ENCODE measurements at places on chromosomes 4 and X. TPM values are rescaled to one million over a fixed set of nuclear protein-coding genes. Genes with fewer than 3 reads are reported as not detected.

Gene SYN1
- not detected for total RNA-seq

Gene TMEM35A
- total RNA-seq, result 0.11 TPM

Gene EMCN
- not detected for total RNA-seq

Gene RHOXF2B
- total RNA-seq, result not detected

Gene PWWP3B
- total RNA-seq, result not detected

Gene HPGD
- total RNA-seq, result not detected

Gene SMS
- 116 TPM for total RNA-seq

Gene CSAG1
- total RNA-seq, result not detected

Gene LRRC66
- total RNA-seq, result 0.29 TPM

Gene XK
- 0.04 TPM for total RNA-seq

Gene BTK
- total RNA-seq, result 81.6 TPM

Gene TMPRSS11A
- total RNA-seq, result not detected

Gene BRS3
- not detected for total RNA-seq

Gene PCDH11X
- total RNA-seq, result 0.04 TPM

Gene STBD1
- total RNA-seq, result not detected
